ENCODE measurements at places on chromosomes 1 and 21.

DNA sequence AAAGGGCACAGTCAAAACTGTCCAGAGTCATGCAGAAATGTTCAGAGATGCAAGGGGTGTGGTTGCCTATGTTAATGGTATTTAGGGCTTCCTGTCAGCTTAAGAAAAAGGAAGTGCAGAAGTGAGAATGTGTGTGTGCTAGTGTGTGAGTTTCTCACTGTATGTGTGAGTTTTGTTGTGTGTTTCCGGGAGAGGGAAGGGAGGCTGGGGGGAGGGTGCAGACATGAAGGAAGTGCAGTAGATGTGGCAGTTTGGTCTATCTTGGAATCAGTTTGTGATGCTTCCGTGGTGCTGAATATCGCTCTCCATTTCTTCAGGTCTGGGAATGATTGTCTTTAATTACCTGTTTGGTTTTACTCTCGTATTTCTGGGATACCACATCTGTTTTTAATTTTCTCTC, 16.5 kb upstream of the ATP6V1G3 start:
- no peak overlapping the region for H3K27ac ChIP-seq
- H3K36me3 ChIP-seq = no peaks in the 10 kb centered on the region
- no peaks in the 10 kb centered on the region for H3K27me3 ChIP-seq

DNA sequence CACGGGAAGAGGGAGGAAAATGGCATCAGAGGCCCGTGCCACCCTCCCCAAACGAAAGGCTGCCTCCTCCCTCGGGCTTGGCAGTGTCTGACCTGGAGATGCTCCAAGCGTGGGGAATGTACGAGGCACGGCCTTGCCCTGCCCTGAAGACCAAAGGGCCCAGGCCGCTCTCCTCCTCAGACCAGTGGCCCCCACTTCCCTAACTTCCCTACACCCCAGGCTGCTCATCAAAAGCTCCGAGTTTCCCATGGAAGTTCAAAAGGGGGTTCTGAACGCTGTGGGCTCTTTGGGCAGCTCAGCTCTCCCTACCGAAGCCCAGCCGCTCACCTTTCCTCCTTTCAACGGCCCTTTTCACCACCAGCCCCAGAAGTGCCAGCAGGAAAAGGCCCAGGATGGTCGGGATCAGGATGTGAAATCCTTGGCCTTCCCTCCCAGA, 11.8 kb downstream of the FCMR start:
- DNase-seq = no peak
- H3K36me3 ChIP-seq = no peaks in the 10 kb centered on the region
- H3K27ac ChIP-seq = peak overlapping the region; percentile 74

DNA sequence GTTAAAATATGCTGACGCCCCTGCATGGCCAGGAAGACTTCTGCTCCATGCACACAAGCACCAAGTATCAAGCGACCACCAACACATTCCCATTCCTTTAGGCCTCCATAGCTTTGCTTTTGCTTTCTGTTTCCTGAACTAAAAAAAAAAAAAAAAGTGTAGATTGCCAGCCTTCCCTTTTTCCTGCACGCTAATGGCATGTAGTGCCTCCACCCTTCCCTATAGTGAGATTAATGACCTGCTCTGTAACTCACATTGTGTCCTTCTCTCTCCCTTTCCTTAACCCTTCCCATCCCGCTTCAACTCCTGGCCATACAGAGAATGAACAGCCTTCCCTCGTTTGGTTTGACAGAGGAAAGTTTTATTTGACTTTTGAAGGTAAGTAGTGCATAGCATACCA, 57.1 kb upstream of the DYNLT5 start:
- H3K27me3 ChIP-seq = no peaks in the 10 kb centered on the region
- no peaks in the 10 kb centered on the region for H3K36me3 ChIP-seq
- no peak overlapping the region for H3K27ac ChIP-seq
- DNase-seq = no peak
- no peaks in the 10 kb centered on the region for H3K4me1 ChIP-seq

GRCh38 chr1:46489169-46489637, 433 bp upstream of the DMBX1 start:
- peak overlapping the region; percentile 20 for H3K4me3 ChIP-seq
- H3K27me3 ChIP-seq = peaks cover 79% of the 10 kb centered on the region
- H3K4me1 ChIP-seq = no peaks in the 10 kb centered on the region
- peak; percentile 43 for DNase-seq
- H3K36me3 ChIP-seq = no peaks in the 10 kb centered on the region

DNA sequence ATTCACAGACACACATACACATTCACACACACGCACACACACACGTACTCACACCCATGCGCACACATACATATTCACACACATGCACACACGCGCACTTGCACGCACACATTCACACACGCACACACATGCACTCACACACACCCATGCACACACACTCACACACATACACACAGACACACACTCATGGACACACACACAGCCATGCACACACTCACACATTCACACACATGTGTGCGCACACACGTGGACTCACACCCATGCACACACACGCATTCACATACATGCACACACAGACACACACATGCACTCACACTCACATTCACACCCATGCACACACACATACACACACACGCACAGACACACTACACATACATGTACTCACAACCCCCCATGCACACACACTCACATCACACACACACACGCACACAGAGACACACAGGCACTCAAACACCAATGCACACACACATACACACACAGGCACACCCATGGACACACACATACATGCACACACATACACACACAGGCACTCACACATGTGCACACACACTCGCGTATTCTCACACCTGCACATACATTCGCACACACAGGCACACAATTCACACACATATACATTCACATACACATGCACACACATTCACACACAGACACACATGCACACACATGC, 589.1 kb downstream of the PTPRU start:
- H3K27ac ChIP-seq = no peak overlapping the region
- no peak overlapping the region for H3K4me3 ChIP-seq
- H3K27me3 ChIP-seq = peaks cover 5% of the 10 kb centered on the region
- DNase-seq = no peak
- no peaks in the 10 kb centered on the region for H3K36me3 ChIP-seq

DNA sequence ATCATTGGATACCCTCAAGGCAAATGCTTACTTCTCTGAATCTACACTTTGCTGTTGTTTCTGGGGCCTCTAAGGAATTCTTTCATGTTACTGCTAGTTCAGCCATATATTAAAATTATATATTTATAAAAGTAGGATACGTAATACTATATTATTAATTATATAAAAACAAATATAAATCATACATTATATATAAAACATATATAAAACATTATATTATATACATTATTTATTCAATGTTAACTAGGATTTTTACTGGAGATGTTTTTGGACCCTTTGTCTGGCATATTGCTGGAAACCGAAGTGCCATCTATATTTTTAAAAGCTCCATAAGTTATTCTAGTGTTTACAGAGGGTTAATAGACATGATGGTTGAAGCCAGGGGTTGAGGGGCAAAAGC, 12.2 kb downstream of the ALG6 start:
- no peaks in the 10 kb centered on the region for H3K4me1 ChIP-seq
- no peak overlapping the region for H3K27ac ChIP-seq
- no peak for DNase-seq
- no peak overlapping the region for H3K4me3 ChIP-seq
- H3K36me3 ChIP-seq = peaks cover 16% of the 10 kb centered on the region

DNA sequence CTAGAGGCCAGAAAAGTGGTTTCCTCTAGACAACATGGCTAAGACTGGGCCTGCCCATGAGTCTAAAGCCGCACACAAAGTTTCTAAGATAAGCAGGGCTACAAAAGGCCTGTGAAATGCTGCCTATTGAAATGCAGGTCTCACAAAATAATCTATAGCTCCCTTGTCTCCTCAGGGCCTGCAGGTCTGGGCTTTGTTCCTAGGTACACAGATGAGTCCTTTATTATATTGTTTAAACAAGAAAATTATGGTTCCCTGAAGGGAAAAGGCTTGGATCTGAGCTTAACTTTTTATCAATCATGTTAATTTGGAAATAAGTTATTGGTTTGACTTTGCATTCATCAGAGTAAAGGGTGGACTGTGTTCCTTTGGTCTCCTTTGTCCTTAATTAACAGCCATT, 413.4 kb upstream of the BEND5 start:
- H3K36me3 ChIP-seq = no peaks in the 10 kb centered on the region
- H3K27ac ChIP-seq = no peak overlapping the region
- no peak overlapping the region for H3K4me3 ChIP-seq
- no peak for DNase-seq
- H3K4me1 ChIP-seq = no peaks in the 10 kb centered on the region

- no peaks in the 10 kb centered on the region for H3K4me1 ChIP-seq
- H3K27me3 ChIP-seq = no peaks in the 10 kb centered on the region
- peaks cover 51% of the 10 kb centered on the region for H3K36me3 ChIP-seq
- no peak overlapping the region for H3K4me3 ChIP-seq
- DNase-seq = no peak
- no peak overlapping the region for H3K27ac ChIP-seq
These were observed 31.9 kb downstream of the GDAP2 start for GRCh38 chr1:117897551-117897950.

- no peak overlapping the region for H3K4me3 ChIP-seq
- DNase-seq = no peak
These were observed 333.6 kb downstream of the NPHP4 start for GRCh38 chr1:5658340-5659316.

DNA sequence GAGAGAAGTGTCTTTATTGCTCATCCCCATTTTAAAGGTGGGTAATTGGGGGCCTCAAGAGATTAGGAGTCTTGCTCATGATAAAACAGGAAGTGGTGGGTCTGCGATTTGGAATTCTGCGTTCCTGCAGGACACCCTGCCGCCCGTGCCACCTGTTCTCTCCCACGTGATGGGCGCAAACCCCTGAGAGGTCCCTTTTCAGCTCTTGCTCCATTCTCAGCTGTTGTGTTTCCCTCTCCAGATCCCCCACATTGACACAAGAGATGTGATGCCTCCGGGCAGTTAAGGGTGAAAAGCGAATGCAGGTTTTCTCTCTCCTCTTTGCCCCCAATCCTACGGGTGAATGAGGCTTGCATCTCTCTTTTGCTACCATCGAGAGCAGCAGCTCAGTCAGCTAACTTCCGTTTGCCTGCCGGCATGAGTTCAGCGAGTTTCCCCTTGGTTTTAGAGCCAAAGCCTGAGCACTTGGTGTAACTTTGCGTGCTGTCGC, 57.5 kb downstream of the KIF26B start:
- no peak overlapping the region for H3K4me3 ChIP-seq
- no peaks in the 10 kb centered on the region for H3K4me1 ChIP-seq
- H3K27ac ChIP-seq = no peak overlapping the region
